ENCODE measurements at places on chromosomes 7 and 10.

DNA sequence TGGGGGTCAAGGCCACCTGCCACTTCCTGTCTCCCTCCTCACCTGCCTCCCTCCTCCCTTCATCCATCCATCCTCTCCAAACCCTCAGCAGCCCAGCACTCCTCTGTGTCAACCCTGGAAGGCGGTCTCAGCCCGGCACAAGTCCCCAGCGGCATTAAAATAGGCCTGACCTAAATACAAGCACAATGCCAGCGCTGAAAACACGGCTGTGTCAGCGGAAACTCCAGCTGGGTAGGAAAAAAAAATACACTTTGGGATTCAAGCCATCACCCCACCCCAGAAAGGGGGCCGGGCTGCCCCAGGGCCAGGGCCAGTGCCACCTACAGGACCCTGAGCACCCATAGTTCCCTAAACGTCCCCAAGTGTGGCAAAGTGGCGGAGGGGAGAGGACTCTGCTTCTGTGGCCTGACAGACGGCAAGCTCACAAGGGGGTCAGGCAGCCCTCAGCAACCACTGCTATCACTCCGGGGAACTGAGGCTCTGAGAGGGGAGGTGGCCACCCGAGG is 22.7 kb upstream of the GTF2IRD1 start:
- no peak for DNase-seq

- DNase-seq, result no peak
Observed at GRCh38 chr7:105454095-105454747, 65.5 kb upstream of the SRPK2 start.

DNA sequence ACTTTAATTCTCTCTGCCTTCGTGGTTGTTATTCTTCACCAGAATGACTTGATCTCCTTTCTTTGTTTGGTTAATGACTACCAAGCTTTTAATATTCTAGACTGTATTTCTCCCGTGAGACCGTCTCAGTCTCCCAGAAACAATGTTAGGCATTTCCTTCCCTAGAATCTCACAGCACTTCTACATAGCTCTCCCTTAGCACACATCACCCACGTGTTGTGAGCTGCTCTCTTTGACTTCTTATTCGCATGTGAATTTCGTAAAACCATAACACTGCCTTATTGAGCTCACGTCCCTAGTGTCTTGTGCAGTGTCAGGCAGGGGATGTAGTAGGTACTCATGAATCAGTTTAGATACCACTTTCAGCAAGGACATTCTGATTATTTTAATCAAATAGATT is 57.5 kb upstream of the MGAM2 start:
- DNase-seq, result no peak

- no peak for DNase-seq
Observed at GRCh38 chr7:1226186-1226901, 6.3 kb upstream of the UNCX start.

GRCh38 chr10:129915526-129916378 is 48.3 kb downstream of the EBF3 start:
- no peak for DNase-seq

DNA sequence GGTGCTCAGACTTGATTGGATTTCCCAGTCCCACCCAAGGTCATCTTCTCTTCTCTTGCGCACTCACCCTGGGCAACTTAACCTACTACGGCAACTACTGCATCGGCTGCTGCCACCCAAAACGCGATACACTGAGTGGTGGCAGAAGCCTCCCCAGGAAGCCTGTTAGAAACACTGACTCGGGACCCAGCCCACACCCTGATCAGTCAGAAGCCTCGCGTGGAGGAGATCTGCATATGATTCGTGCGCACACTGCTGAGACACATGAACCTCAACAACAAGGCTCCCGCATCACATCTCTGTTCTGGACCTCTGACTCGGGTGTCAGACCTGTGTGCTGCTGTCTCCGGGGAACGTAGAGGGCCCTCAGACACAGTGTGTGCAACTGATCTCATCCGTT is 419.5 kb downstream of the PAXIP1 start:
- no peak for DNase-seq

DNA sequence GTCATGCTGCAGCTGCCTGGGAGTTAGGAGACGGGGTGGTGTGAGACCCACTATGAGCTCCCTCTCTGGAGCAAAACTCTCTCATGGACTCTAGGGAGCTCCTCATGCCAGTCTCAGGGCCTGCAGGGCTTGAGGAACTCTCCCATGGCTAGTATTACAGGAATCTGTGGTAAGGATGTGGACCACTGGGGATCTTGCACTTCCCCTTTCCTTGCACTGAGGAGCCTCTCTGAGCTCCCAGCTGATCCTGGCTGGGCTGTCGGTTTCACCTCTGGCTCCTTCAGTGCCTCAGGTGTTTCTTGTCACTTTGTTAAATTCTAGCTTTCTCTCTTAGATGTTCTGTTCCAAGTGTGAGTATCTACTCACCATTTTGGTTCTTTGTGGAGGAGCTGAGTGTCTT is 71.6 kb upstream of the IMMP2L start:
- no peak for DNase-seq

DNA sequence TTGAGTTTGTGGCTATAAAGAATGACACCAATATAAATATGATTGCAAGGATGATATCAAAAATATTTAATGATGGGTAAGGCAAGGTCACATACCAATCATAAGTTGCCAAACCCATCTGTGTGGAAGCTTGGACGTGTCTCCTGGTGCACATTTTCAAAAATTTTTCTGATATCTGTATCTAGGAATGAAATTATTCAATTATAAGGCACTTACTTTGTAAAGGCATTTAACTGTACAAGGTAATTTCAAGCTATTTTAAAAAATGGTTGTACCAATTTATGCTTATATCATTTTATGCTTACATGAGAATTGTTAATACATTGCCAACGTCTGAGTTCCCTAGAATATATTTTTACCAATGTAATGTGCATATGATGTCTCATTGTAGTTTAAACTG is 306.4 kb upstream of the CACNA2D1 start:
- no peak for DNase-seq

- no peak for DNase-seq
Observed at GRCh38 chr7:1654111-1654510, 16.0 kb upstream of the ELFN1 start.

DNA sequence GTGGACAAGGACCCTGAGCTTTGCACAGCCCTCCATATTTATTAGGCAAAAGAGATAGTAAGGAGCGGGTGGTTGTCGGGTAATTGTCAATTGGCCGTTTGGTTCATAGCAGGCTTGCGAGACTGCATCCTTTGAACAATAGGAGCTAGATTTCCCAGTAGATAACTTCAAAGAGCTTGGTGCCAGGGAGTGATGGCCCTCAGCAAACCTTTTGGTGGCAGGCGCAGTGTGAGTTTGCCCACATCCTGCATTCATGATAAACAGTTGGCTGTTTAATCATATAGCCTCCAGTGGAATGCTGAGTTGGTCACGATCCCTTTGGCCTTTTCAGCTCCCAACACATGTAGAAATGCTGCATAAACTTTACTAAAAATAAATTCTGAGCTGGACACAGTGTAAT is 156.9 kb downstream of the AKR1D1 start:
- no peak for DNase-seq

DNA sequence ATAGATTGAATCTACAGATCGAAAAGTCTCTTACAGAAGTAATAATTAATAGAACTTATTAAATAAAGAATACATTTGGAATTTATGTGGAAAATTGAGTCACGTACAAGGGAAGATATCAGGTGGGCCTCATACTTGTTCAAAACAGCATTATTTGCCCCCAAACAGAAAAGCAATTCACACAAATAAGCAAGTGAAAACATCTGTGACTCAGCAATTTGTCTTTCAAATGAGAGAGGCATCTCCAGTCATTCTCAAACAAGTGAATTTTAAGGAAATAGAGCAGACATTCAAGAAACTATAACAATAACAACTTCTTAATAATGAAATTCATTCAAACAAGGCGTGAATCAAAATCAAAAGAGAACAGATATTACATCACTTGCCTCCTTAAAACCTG is 50.1 kb downstream of the SEMA3A start:
- no peak for DNase-seq

- no peak for DNase-seq
Observed at GRCh38 chr10:104688251-104689042, 47.4 kb downstream of the SORCS3 start.

DNA sequence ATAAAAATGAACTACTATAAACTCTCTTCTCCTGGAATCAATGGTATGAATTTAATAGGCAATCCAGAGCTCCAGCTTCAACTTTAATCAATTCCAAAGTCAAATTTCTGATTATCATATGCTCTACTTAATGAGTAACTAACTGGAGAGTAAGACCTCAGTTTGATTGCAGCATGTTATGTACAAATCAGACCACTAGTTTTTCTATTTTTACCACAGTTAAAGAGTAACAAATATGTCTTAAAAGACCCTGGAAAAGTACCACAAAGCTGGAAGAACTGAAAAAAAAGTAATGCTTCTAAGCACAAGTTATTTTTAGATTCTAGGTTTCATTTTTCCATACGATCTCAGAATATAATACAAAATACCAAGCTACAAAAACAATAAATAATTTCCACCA is 56.0 kb upstream of the TNKS2 start:
- DNase-seq, result no peak

GRCh38 chr7:20665096-20665495 is 49.6 kb downstream of the ABCB5 start:
- no peak for DNase-seq

DNA sequence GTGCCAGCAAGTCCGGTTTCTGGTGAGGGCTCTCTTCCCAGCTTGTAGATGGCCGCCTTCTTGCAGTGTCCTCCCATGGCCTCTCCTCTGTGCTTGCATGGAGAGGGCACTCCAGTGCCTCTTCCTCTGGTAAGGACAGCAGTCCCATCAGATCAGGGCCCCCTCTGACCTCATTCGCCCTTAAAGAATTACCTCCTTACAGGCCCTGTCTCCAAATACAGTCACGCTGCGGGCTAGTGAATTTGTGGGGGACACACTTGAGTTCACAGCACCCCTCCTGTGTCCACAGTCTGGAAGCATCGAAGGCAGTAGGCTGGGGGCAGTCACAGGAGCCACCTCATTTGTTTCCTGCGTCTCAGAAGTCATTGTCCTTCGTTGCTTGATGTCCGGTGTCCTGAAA is 54.6 kb downstream of the LHPP start:
- DNase-seq, result no peak

GRCh38 chr7:30731581-30731980 is 20.4 kb upstream of the INMT start:
- no peak for DNase-seq

- DNase-seq, result no peak
Observed at GRCh38 chr10:74139981-74140380, 10.6 kb downstream of the AP3M1 start.

DNA sequence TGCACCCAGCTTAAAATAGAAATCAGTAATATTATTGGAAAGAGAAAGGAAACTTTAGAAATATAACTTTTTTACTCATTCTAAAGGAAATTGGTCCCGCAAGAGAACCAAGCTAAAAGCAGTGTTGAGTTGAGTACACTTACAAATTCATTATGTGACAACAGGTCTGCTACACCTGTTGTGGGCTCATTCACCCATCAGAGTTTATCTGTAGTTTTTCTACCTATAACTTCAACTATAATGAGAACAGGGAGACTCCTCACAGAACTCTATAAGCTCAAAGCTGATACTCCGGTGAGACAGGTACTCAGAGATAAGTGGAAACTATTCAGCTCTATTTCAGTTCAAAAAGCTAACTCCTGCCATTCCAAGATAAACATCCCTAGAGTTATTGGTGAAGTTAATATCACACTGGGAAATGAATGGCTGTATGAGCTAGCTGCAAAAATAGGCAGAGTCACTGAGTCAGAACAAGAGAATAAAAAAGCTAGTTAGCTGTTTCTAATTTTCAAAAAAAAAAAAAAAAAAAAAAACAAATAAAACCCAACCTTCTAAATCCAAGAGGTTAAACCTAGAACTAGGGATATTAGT is 121.3 kb downstream of the PPP1R3A start:
- DNase-seq, result no peak

DNA sequence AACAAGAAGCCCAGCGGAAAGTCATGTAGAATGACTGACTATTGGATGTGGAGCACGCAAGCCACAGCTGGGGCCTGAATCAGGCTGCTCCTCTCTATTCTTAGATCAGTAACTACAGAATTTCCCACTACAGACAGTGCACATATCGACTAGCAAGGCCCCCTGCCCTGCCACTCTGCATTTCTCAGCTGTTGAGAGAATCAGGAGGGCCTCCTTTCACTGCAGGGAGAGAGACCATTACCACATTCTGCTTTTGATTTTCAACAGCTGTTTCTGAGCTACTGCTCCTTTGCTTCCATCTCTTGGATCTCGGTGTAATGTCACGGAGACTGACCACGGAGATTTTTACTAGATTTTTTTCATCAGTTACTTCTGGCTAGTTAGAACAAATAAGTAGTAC is 73.8 kb downstream of the PON1 start:
- DNase-seq, result no peak

- DNase-seq, result no peak
Observed at GRCh38 chr7:50393547-50394252, 56.5 kb downstream of the FIGNL1 start.

- no peak for DNase-seq
Observed at GRCh38 chr7:155482511-155483183, 24.7 kb downstream of the EN2 start.

DNA sequence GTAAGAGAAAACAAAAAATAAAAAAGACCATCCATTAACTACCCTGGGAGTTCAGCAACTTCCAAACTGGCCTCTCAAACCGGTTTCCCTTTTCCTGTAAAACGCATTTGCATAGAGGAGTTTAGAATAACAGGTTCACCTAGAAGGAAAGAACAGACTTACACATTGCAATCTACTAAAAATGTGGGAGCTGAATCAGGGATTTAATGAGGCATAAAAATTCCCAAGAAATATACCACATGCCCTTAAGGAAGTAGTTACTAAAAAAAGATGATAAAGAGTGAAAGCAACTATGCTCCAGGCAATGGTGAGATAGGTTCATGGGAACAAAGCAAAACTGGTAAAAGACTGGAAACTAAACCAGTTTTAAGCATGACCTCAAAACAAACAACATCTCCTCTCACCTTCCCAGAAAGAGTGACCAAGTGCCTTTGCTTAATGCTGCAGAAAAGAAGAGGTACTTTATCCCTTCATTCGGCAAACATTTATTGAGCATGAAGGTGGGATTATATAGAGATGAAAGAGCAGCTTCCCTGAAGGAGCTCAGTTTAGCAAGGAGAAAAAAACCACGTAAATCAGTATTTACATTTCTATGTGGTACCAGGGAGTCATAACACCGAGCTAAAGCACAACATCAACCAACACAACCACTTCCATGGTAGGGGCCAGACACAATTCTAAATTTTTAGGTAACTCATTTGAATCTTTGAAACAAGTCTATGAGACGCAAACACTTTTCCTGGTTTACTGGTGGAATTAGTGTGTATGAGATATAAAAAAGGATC is 152.8 kb downstream of the SGMS1 start:
- no peak for DNase-seq

DNA sequence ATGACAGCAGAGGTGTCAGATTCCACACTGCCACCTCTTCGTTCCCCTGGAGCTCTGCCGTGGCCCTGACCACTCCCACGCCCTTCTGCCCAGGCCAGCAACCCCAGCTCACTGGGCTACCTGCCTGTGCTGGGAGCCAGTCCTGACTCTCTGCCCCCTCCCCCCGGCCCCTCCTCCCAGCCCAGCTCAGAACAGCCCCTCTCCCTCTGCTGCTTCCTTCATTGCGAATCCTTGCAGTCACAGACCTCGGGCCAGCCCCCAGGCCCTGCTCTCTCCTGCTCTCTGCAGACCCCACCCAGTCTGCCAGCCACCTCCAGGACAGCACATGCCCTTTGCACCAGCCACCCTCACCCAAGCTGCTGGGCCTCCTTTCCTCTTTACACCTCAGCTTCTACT is 60.4 kb downstream of the TCERG1L start:
- no peak for DNase-seq

Data from stimulated activated CD4-positive, alpha-beta T cell treated with anti-CD3 and anti-CD28 coated beads, Interleukin-1b, Interleukin-23, amount 100 ng/mL, for 24 hours (primary cell).